Panc1 (cell line): ENCODE measurements at places on chromosomes 2 and 18.
A peak's percentile ranks its signal among the peaks of the same experiment; 100 is the strongest.

- DNase-seq: no peak
Observed at GRCh38 chr2:237567276-237568029, 1.1 kb downstream of the PRLH start.

DNA sequence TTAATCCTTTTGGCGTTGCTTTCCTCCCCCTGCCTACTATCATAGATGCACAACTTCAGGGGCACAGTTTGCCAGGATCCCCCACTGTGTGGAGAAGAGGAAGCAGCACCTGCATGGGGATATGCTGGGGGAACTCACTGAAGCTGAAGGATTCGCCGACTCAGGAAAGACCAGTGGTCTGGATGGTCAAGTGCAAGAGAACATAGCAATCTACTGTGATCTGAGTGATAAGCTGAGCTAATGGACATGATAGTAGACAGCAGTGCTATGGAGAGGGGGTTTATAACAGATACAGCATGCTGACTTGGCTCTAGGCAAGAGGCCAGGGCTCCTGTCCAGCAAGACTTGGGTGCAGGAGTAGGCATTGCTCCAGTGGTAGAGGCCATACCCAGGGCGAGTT is 124.4 kb upstream of the NRP2 start:
- no peak for DNase-seq

DNA sequence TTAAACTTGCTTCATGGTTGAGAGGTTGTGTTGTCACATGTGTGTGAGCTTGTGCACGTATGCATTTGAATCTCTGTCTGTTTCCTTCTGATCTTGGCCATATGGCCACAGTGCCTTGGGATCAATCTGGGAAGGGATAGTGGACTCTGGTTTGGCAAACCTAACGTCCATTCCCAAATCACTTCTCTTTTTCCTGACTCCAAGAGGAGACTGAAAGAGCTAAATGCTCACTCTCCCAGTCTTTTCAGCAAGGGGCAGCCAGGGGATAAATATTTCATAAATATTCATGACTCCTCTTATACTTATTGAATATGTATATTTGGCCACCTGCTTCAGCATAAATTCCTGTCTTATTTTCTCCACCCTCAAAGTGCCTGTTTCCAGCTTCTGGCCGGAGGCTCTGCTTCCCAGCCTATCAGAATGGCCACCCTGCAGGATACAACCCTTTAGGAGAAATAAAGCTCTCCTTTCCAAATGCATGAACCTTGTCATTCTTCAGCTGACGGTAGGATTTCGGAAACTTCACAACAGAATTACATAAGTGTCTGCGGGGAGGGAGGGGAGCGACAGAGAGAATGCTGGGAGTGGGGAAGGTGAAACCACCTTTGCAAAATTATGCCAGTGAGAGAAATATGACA is 112.2 kb upstream of the COPS8 start:
- no peak for DNase-seq

- DNase-seq: no peak
Observed at GRCh38 chr18:49061239-49061990, 110.7 kb upstream of the SMAD7 start.

DNA sequence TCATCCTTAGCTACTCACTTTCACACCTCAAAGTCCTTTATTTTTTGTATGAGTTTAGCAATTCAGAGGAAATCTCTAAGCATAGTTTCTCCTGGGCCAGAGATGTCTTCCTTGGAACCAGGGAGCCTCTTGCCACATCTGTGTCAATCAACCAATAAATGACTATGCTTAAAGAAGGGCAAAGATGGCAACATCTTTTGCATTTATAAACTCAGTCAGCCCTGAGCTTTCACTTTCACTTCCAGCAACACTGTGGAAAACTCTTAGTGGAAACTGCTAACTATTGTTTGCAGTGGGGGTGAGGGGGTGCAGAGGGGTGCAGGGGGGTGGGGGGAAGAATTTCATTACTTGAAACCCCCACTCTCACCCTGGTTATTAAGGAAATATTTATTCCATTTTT is 3.4 kb downstream of the ACVR1C start:
- no peak for DNase-seq

DNA sequence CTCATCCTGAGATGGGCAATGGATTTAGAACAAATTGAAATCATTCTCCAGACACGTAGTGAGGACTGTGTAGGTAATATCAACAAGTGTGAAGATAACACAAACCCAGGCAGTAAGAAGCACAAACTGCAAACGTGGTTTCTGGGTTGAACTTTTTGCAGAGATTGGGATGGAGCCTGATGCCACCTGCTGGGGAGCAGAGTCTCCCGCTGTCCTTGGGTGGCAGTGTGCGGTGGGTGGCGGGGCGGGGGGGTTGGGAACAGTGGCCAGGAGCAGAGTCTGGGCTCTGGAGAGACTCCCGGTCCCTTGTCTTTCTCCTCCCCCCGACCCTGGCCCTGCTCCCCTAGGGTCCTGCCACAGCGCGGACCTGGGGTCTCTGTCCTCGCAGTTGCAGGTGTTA is 19.5 kb downstream of the TRAF3IP1 start:
- no peak for DNase-seq

DNA sequence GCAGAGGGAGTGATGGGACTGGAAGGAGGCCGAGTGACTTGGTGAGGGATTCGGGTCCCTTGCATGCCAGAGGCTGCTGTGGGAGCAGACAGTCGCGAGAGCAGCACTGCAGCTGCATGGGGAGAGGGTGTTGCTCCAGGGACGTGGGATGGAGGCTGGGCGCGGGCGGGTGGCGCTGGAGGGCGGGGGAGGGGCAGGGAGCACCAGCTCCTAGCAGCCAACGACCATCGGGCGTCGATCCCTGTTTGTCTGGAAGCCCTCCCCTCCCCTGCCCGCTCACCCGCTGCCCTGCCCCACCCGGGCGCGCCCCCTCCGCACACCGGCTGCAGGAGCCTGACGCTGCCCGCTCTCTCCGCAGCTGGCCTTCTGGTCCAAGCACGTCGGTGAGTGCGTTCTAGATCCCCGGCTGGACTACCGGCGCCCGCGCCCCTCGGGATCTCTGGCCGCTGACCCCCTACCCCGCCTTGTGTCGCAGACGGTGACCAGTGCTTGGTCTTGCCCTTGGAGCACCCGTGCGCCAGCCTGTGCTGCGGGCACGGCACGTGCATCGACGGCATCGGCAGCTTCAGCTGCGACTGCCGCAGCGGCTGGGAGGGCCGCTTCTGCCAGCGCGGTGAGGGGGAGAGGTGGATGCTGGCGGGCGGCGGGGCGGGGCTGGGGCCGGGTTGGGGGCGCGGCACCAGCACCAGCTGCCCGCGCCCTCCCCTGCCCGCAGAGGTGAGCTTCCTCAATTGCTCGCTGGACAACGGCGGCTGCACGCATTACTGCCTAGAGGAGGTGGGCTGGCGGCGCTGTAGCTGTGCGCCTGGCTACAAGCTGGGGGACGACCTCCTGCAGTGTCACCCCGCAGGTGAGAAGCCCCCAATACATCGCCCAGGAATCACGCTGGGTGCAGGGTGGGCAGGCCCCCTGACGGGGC is 4.6 kb downstream of the PROC start:
- no peak for DNase-seq

DNA sequence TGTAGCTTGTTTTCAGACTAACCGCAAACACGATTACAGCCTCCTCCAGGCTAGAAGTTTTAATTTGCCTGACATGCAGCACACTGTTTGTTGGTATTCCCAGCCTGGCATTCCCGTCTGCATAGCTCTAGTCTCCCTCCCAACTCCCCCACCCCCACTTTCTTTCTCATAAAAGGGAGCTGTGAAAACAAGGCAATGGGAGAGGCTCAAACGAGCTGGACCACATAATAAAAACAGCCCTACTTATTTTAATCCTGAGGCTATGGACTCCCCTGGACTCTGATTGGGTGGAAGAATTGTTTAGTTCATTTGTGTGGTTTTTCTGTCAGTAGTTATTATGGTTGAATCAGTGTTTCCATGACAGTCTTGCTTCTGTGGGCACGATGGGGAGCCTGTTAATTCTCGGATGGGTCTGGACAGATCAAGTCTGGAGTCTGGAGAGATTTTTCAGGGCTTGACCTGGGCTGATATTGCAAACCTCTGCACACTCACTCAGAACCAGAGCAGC is 1.2 kb downstream of the STON1 start:
- DNase-seq: no peak

GRCh38 chr2:101698014-101698843 is 722 bp downstream of the MAP4K4 start:
- DNase-seq: no peak

DNA sequence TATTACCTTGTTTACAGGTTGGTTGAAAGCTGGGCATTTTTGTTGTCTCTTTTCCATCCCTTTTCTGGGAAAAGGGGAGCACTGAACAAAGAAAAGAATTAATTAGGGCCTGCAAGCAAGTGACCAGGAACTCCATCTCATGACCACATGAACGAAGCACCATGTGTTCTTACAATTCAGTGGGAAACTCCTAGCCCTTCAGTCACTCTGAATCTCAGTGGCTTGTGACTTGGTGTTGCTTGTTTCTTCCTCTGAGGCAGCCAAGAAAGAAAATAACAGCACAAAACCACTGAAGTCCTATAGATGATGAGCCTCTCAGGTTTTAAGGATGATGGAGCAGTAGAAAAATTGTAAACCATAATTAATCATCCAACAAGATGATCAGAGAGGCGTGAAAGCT is 129.1 kb upstream of the CAB39 start:
- DNase-seq: no peak

DNA sequence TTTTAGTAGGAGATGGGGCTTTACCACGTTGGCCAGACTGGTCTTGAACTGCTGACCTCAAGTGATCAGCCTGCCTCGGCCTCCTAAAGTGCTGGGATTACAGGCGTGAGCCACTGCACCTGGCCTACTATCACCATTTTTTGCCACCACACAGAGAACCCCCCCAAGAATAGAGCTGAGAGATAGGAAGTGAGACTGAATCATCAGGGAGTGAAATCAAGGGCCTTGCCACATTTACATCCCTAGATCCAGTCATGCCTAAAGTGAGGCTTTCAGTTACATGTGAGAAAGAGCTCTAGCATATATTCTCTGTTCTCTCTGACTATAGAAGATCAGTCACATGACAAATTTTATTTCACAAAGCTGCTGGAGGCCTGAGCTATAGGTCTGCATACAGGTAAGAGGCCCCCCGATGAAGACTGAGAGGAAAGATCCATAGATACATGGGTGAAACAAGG is 28.0 kb upstream of the KCMF1 start:
- DNase-seq: no peak

- DNase-seq: no peak
Observed at GRCh38 chr2:98737848-98738247, 6.9 kb upstream of the MGAT4A start.

- DNase-seq: no peak
Observed at GRCh38 chr2:5322396-5322795, 369.8 kb upstream of the SOX11 start.

DNA sequence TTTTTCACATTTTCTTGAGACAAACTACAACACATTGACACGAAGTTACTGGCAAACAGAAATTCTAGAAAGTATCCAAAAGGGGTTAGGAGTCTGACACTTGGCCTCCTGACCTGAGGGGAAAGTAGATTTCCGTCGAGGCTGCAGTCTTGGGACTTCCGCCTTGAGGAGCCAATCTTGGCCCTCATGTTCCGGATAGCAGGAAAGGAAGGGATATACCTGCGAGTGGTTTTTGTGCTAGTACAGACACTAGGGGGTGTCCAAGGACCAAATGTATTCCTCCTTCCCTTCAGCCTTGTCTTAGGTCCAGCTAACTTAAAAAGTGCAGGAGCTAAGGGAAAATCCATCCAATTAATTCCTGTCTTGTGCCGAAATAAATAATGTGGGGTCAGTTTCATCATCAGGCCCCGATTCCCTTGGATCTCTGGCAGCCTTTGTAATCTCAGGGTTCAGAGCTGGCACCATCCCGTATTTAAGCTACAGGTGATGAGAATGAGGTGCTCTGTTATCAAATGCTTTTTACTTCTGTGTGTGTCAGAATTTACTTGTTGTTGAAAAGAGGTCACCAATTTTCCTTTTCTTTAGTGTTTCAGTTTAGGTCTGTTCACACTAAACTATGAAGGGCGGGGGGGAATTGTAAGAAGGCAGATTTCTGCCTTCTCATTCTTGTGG is 330.2 kb upstream of the FANCL start:
- peak; percentile 80 for DNase-seq

DNA sequence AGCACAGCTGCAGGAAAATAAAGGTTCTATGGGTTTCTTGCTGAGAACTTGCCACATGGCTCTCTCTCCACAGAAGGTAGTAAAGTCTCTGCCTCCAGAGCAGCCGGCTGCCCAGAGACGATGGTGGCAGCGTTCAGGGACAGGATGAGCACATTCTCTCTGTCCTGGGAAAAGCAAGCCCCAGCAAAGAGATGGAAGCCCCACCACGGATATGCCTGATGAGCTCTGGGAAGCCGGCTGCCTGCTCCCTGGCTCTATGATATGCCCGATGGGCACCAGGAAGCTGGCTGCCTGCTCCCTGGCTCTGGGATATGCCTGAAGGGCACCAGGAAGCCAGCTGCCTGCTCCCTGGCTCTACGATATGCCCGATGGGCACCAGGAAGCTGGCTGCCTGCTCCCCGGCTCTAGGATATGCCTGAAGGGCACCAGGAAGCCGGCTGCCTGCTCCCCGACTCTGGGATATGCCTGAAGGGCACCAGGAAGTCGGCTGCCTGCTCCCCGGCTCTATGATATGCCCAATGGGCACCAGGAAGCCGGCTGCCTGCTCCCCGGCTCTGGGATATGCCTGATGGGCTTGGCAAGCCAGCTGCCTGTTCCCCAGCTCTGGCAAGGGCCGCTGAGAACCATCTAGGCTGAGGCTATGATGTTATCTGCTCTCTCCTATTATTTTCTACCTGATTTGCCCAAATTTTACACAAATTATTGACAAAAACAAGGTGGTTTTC is 21.5 kb upstream of the SNTG2 start:
- no peak for DNase-seq

DNA sequence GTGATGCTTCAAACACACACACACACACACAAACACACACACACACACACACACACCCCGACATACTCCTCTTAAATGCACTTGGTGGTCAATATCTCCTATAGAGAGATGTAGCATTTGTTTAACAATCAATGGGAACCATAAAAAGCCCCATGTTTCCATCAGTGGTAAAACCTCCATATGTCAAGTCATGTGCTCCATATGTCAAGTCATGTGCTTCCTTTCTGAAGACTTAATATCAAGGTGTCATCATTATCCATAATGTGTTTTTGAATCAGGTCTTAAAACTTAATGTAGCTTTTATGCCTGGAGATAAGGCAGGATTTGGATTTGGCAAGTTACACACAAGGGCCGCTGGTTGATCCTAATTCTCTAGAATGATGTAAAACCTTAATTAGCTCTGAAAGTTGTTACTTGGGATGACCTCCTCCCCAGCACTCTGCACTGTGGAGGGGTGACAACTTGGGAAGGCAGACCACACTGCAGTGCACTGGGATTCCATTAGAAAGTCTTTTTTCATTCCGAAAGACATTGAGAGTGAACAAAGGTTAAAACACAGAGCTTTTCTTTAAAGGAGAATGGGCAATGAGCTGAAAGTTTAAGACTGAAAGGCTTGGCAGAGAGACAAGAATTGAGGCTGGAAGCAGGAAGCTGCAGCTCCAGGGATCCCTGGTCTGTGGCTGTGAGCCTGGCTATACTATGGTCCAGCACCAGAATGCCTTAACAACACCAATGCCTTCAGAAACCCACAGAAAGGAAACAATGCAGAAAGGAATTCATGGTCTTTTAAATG is 26.4 kb downstream of the ALK start:
- DNase-seq: no peak
